ENCODE measurements at places on chromosomes 6 and 20.

GRCh38 chr20:23311947-23312506, 38.6 kb upstream of the NXT1 start:
- DNase-seq, result no peak

DNA sequence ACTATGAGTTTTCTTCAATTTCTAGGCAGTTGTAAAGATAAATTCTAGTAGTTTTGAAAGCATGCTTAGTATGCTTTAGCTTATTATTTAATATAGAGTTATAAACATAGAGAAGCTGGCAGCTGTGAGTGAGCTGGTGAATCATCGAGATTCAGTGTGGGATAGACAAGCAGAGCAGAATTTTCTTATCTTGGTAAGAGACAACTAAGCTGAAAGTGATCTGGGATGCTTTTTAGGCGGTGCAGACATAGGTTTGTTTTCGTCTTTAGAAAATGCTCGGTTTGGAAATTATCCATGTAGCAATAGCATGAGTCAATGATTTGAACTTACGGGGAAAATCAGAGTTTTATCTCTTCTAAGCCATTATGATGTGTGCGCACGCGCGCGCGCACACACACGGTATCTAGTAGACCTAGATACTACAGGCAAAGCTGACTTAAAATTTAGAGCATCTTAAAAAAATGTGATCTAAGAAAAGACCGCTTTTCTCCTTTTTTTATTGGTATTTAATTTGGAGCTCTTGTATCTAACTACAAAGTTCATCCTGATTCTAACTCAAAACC, 128.3 kb upstream of the MAP3K7 start:
- DNase-seq, result no peak

GRCh38 chr6:123333000-123333756, 303.6 kb downstream of the TRDN start:
- DNase-seq, result no peak

- DNase-seq, result no peak
Observed at GRCh38 chr20:48673507-48673906, 154.3 kb downstream of the PREX1 start.

- DNase-seq, result no peak
Observed at GRCh38 chr6:76275746-76276145, 203.3 kb upstream of the IMPG1 start.

- peak; percentile 16 for DNase-seq
Observed at GRCh38 chr6:34154668-34155447, 9.0 kb upstream of the GRM4 start.

DNA sequence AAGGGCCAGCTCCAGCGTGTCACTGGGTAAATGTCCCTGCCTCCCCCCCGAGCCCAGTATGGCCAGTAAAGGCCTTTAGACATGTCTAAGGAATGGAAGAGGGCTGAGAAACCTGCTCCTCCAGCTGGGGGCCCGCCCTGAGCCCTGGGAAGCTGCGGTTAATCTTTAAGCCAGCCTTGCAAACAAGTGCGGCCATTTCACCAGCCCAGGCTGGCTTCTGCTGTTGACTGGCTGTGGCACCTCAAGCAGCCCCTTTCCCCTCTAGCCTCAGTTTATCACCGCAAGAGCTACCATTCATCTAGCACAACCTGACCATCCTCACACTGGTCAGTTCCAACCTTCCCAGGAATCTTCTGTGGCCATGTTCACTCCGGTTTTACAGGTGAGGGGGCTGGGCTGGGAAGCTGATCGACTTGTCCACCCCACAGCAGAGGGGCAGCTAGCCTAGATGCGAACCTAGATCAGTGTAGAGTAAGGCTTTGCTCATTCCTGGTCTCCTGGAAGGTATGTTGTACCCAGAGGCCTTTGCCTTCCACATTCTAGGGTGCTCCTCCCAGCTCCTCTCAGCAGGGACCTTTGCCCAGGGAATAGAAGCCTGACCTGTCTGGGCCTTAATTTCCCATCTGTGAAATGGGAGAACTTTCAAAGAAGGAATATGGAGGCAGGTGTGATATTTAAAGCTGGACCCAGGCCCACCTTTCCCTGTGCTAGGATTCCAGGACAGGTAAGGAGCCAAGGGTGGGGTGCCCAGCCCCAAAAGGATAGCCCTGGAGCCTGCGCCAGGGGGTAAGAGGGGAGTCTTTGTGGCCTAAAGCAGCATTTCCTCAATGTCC, 1.2 kb upstream of the SRC start:
- DNase-seq, result no peak

DNA sequence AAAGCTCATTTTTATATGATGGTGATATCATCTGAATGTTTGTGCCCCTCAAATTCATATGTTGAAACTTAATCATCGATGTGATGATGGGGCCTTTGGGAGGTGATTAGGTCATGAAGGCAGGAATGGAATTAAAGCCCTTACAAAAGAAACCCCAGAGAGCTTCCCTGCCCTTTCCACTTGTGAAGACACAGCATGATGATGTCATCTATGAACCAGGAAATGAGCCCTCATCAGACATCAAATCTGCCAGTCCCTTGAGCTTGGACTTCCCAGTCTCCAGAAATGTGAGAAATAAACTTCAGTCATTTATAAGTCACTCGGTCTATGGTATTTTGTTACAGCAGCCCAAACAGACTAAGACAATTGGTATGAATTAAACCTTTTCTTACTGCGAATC, 153.1 kb downstream of the MYB start:
- DNase-seq, result no peak

- DNase-seq, result no peak
Observed at GRCh38 chr20:62785393-62785792, 10.9 kb upstream of the MRGBP start.

DNA sequence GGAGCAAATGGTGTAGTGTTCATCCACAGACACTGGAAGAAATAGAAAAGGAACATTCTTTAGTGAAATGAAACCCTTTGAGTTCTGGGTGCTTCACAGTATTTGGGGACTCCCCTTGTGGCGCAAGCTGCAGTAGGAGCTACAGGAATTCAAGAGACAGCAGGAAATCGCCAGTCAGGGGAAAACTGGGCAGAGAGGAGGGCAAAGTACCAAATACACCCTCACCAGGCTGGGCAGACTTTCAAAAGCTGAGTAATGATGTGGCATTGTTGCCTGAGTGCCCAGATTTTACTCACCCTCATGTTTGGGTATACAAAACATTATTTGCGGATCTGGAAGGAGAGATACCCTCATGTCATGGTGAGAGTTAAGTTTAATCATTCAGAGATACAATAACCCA, 97.9 kb downstream of the SOD2 start:
- no peak for DNase-seq

- no peak for DNase-seq
Observed at GRCh38 chr6:115091461-115091860, 748.6 kb upstream of the HS3ST5 start.

GRCh38 chr20:1302685-1303541, 26.0 kb downstream of the SDCBP2 start:
- DNase-seq, result no peak

DNA sequence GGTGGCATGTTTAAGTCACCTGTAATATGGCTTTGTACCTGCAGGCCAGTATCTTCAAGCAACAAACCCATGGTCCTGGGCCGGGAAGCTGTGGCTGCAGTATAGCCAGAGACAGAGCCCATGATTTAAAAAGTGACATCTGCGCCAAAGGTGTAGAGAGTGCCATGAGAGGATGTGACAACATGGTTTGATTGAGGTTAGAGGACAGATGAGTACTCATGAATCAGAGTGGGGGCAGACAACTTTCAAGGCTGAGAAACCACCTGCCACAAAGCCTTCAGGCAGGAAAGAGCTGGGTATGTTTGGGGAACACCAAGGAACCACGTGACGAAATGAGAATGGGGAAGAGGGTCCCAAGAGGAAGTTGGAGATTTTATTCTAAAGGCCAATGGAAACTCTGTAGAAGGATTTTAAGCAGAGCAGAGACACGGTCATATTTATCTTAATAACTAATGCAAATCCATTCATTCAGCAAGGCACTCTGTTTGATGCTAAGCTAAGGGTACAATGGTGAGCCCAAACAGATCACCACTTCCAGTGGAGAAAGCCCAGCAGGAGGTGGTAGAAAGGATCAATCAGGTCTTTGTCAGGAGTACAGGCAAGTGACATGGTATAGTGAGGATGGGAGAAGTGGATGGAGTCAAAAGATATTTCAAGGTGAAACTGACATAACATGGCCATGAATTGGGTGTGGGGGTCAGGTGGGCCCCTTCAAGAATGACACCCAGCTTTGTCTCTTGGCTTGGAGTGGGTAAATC, 3.4 kb upstream of the MICAL1 start:
- no peak for DNase-seq
